ENCODE measurements at places on chromosomes 1 and 21.

DNA sequence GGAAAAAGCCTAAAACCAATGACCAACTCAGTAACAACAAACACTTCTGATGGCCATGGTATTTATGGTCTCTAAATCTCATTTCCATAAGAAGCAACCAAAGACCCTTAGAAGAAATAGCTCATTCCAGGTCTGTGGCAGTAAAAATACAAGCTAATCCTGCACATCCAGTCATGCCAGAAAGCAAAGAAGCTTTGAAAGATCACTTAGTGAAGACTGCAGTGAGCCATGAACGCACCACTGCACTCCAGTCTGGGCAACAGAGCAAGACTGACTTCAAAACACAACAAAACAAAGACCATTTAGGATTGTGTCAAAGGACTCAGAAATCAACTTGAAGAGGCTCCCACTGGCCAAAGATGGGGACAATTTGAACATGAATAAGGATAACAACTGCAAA lies 18.4 kb upstream of the ELK4 start:
- DNase-seq = no peak

DNA sequence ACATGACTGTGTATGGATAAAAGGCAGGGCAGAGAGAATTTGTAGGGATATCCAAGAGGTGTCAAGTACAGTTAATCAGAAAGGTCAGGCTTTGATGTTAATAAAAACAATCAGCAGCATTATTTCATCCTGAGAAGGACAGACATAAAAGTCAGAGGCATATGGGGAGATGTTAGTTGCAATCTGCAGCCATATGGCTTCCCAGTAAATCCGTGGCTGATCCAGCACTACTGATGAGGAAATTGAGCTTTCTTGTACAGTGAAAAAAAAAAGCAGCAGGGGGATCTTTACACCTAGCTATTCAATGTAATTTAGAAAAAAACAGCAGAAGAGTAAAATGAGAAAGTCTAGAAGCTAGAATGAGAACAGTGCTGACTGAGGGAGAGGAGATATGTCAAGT lies 2.2 kb upstream of the SPRR1B start:
- no peak for DNase-seq

DNA sequence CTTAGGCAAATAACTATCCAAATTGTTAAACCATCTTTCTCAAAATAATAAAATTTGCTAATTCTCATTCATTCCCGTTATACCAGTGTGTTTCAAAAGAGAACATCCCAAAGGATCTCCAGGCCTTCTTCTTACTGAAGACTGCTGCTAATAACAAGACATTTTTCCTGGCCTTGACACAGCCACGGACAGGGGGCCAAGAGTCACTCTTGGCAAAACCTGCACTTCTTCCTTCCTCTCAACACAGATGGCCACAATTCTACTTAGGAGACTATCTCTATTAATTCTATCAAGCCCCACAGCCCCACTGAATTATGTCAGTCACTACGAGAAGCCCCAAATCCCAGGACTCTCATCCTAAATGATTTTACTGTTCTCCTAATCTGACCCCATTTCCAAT lies 86.0 kb downstream of the EVI5 start:
- DNase-seq = no peak

- DNase-seq = no peak
Measured at GRCh38 chr1:192802406-192802805, 6.4 kb upstream of the RGS2 start.
